ENCODE measurements at places on chromosomes 7 and 10. TPM values are rescaled to one million over a fixed set of nuclear protein-coding genes. Genes with fewer than 3 reads are reported as not detected.

MMP21 gene
- polyA plus RNA-seq: 0.18 TPM

DNA sequence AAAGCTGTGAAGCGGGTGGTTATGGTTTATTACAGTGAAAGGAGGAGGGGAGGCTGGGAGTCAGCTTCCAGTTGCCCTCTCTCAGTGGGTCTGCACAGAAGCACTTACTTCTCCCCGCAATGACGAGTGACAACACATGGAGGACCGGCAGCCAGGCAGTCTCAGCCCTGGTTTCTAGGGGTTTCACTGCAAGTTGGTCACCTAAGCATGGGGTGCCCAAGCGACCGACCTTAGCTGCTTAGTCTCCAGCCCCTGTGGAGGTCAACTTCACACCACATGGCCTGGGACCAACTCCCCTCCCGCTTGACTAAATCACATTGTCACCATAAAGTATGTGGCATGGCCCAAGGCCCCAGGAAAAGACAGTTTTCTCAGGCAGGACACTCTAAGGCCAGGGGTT, 99.9 kb upstream of the ZNF32 start:
- no peak for DNase-seq

DNA sequence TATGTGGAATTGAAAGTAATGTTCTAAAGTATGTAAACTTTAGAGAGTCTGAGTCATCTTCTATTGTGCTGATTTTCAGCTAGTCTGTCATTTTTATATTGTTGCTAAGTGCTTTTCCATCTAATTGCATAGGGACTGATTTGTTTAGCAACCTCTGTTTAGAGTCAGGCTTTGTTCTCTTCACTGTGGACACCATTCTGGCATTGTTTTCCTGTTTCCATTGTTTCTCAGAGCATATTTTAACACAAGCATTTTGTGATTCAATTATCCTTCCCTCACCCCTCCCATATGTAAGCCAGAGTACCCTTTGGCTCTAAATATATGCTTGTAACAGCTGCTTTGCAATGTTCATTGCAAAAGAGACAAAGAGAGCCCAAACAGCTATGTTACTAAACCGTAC, 748.4 kb upstream of the PHF14 start:
- DNase-seq: no peak

- no peak for DNase-seq
Observed at GRCh38 chr10:94710578-94710977, 27.0 kb downstream of the CYP2C18 start.

BUB3 gene
- polyA plus RNA-seq: 123 TPM

DNA sequence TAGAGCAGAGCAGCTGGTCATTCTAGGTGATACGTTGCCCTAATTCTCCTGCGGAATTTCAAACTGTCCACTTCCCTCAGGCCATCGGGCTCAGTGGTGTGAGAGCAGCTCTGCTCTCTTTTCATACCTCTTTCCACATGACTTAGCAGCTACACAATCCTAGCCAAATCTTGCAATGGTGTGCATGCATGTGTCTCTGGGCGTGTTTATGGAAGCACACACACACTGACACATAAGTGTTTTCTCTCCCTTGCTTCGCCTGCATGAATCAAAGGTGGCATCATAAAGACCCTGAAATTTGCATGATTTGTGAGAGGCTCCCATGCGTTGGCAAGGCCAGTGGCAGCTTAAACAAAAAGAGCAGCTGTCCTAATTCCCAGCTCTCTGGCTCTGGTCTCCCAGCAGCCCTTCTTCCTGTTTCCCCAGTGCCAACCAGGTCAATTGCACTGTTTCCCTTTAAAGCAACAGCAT, 1189.5 kb downstream of the GATA3 start:
- DNase-seq: no peak

- no peak for DNase-seq
Observed at GRCh38 chr7:50791938-50792341, 9.2 kb upstream of the GRB10 start.

GRCh38 chr7:31950091-31950755, 120.0 kb downstream of the PDE1C start:
- no peak for DNase-seq

TBXAS1 gene
- 25.6 TPM for polyA plus RNA-seq

GRCh38 chr10:124255556-124255955, 162.2 kb upstream of the CHST15 start:
- no peak for DNase-seq

GRCh38 chr7:157684909-157685429, 348.2 kb downstream of the DNAJB6 start:
- no peak for DNase-seq

- DNase-seq: no peak
Observed at GRCh38 chr7:149824301-149824741, 13.9 kb upstream of the ZNF862 start.

DNA sequence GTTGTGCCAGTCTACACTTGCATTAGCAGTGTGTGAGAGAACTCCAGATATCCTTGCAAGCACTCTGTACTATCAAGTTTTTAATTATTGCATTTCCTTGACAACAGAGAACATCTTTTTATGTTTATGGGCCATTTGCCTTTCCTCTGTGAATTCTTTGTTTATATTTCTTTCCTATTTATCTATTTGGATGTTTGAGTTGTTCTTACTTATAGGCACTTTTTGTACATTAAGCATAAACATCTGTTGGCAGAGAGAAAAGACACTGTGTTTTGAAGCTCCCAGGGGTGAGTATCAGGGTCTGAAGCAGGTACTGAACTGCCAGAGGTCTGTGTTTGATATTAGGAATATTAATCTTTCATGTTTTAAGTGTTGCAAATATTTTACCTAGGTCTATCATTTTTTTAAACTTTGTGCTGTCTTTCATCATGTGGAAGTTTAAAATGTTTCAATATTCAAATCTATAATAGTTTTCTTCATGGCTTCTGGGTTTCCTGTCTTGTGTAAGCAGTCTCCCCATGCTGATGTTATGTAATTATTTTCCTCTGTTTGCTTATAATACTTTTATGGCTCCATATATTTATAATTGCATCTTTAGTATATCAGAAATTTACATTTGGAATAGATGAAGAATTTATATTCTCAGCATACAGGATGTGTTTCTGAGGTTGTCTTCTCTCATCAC, 17.7 kb upstream of the PDCD4 start:
- no peak for DNase-seq

GRCh38 chr10:28331841-28332240, 29.0 kb upstream of the MPP7 start:
- DNase-seq: no peak

GRCh38 chr7:37815671-37816371, 32.6 kb upstream of the NME8 start:
- no peak for DNase-seq

All from right renal cortex interstitium (tissue), 3 donors.